ENCODE measurements at places on chromosomes 6 and 20.

DNA sequence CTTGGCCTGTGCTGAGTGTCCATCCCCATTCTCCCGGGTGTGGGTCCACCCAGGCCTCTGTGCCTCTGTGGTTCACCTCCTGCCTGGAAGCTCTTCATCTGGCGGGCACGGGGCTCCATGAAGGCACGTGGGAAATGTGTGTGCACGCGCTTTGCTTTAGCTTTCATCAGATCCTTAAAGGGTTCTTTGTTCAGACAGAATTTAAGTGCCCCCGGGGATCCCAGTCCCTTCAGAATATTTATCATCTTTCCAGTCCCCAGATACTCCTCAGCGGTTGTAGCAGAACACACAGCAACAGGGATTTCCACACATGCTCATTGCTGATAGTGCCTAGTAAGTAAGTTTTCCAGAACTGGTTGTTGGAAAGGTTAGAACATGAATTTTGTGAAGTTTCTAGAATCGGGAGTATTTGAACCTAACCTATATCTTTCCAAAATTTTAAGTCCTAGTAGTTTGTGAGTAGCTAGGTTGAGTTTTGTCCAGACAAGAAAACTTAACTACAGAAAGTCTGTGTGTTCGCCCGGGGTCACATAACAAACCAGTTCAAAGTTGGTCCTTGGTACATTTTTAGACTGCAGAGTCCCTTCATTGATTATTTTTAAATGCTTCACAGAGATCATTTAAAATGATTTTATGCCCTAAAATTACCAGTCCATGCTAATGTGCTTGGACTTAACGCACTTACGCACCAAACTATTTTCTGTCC is 67.7 kb downstream of the RPP40 start:
- no peak for DNase-seq

DNA sequence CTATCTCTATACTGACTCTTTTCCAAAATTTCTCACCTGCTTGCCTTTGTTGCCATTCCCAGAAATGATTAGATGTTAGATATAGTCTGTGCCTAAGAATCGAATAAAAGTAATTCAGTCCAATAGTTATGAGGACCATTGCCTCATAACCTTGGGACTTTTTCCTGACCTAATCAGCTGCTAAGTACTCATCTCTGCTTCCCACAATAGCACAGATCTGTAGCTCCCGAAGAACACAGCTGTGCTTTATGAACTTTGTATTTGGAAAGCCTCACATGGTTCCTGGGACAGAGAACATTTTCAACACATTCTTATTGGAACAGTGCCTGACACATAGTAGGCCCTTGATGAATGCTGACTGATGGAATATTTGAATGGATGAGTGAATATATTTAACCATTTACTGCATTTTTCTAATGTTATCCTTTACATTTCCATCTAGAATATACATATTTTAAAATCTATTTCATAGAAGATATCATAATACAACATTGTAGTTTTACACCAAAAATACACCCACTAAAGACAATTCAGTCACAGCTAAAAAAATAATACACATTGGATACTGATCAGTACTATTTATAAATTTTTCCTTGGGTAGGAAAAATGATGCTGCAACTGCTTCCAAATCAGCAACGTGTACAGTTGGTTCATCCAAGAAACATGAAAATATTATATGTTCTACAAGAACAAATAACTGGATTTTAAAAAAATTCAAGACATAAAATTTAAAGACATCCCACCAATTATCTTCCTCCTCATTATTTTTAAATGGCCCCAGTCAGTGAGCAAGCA is 53.9 kb downstream of the HS3ST5 start:
- DNase-seq, result no peak

- DNase-seq, result no peak
Measured at GRCh38 chr6:7165002-7165889, 57.5 kb downstream of the RREB1 start.

DNA sequence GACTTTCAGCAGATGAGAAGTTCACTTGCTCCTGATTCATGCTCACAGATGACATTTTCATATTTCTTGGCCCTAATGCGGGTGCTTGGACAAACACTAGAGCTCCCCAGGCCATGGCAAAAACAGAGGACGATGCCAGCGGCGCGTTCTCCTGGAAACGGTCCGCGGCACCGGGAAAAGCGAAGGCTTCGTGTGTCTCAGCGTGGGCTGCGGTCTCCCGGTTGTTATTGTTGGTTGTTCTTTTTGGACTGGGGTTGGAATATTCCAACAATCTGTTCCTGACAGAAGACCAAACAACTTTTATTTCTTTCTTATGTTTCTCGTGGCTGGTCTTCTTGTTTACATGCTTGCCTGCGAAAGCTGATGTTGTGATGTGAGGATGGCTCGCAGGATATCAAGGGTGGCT is 46.8 kb upstream of the NEDD9 start:
- DNase-seq, result no peak

- no peak for DNase-seq
Measured at GRCh38 chr20:21804802-21805201, 99.3 kb downstream of the PAX1 start.

- DNase-seq, result no peak
Measured at GRCh38 chr6:36955671-36956445, 1.3 kb downstream of the PI16 start.

DNA sequence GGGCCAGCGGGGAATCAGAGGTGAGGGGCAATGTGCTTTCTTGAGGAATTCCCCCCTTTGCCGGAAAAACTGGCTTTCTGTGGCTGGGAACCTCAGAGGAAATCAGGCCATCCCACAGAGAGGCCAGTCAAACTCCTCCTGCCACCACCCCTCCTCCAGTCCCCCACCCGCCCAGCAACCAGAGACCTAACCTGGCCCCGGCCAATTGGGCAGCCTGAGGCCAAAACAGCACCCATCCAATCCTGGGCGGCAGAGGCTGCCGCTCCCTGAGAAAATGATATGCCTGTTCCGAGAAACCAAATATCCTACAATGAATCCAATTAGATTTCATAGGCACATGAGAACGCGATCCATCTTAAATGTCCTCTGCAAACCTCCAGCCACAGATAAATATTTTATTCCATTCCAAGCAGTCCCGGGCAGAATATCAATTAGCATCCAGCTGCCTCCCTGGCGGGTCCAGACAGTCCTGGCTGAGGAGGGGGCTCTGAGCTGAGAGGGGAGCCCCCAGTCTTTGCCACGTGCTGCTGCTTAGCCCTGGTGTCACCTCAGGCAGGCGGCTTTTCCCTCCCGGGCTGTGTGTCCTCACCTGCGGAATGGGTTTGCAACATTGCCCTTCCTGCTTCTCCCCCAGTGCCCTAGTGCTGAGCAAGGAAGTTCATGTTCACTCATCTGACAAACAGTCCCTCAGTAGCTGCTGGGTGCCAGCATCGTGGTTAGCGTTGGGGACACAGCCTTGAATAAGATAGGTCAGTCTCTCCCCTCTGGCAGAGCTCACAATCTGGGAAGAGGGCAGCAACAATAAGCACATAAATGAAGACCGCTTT is 95.0 kb downstream of the DLGAP4 start:
- no peak for DNase-seq

GRCh38 chr6:105646391-105646867 is 243.5 kb upstream of the PREP start:
- DNase-seq, result peak; percentile 51

DNA sequence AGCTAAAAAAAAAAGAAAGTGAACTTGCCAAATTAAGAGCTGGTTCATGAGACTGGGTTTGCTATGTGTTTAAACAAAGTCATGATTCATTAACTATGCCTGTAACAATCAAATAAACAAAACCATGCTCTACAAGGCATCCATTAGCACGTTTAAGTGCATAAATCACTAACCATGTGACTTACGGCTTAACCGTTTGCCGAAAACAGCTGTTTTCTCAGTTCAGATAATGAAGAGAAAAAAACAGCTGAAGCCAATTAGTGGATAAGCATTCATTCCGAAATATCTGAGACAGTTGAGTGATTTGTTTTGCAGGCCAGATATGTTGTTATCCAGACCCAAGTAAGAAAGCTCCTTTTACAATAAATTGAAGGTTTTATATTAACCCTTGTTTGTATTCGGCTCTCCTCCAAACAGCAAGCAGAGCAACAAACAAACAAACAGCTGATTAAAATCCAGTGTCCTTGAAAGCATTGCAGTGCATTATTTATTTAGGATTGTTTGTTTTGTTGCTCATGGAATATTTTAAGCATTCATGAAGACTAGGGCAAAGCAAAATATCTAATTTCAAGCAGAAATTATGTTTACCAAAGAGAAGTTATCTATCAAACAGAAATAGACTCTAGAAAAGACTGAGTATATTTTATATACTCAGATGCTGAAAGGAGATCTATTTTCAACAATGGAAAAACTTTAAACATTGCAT is 343.5 kb downstream of the RFPL4B start:
- no peak for DNase-seq

- no peak for DNase-seq
Measured at GRCh38 chr20:13068336-13068735, 59.6 kb downstream of the SPTLC3 start.

- no peak for DNase-seq
Measured at GRCh38 chr6:27311806-27312145, 297 bp downstream of the POM121L2 start.

GRCh38 chr6:53979468-53980067 is 131.7 kb upstream of the MLIP start:
- DNase-seq, result peak; percentile 5

DNA sequence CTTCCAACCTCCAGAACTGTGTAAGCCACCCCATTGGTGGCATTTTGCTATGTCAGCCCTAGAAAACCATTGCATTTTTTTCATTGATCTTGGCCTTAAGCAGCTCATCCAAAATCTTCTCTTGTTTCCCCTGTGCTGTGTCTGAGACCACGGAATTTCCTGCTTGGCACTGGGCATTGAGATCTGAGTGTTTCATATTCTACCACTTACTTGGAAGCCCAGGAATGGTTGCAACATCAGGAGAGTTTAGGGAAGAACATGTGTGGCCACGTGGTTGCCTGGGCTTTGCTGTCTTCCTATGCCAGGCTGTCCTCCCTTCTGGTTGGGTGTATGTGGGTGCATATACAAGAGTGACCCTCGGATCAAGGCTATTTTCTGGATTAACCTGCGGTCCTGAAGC is 139.3 kb upstream of the PMEPA1 start:
- no peak for DNase-seq

DNA sequence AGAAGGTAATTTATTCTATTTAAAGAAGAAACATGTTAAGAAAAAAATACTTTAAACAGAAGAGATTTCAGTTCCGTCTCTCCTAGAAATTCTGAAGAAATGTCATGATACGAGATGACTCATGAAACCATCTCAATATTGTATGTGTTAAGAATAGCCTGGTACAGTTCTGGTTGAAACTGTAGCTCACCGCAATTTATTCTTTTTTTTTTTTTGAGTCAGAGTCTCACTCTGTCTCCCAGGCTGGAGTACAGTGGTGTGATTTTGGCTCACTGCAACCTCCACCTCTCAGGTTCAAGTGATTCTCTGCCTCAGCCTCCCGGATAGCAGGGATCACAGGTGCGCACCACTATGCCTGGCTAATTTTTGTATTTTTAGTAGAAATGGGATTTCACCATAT is 103.3 kb downstream of the ARHGAP18 start:
- DNase-seq, result peak; percentile 16

- DNase-seq, result no peak
Measured at GRCh38 chr6:147546501-147547368, 38.2 kb downstream of the SAMD5 start.

- no peak for DNase-seq
Measured at GRCh38 chr6:35392773-35393672, 50.7 kb downstream of the PPARD start.

DNA sequence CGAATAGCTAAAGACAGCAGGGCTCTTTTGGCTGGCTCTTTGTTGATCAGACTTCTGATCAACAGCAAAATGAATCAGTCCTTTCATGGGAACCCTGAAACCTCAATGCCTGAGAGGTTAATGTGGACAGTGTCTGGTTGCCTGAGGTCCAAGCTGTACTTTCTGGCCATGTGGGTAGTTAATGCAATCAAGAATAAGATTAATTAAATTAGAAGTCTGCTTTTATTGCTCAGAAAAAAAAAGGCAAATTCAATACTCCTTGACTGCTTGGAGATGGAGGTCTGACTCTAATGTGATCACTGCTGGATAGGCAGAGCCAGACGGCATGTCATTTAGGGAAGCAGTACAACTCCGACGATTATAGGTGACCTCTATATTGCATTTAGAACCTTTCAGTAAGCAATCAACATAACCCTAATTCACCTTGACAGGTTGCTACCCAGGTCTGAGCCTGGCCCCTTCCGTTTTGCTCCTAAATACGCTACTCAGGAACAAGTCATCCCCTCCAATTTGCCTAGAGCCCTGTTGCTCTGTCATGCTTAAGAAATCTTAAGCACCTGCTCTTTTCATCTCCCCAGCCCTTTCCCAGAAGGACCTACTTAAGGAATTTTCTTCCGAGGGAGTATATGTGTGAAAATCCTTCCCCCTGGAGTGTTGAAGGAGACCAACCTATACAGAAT is 370.0 kb upstream of the SPTLC3 start:
- DNase-seq, result no peak

- DNase-seq, result no peak
Measured at GRCh38 chr6:15266423-15266996, 20.6 kb downstream of the JARID2 start.

DNA sequence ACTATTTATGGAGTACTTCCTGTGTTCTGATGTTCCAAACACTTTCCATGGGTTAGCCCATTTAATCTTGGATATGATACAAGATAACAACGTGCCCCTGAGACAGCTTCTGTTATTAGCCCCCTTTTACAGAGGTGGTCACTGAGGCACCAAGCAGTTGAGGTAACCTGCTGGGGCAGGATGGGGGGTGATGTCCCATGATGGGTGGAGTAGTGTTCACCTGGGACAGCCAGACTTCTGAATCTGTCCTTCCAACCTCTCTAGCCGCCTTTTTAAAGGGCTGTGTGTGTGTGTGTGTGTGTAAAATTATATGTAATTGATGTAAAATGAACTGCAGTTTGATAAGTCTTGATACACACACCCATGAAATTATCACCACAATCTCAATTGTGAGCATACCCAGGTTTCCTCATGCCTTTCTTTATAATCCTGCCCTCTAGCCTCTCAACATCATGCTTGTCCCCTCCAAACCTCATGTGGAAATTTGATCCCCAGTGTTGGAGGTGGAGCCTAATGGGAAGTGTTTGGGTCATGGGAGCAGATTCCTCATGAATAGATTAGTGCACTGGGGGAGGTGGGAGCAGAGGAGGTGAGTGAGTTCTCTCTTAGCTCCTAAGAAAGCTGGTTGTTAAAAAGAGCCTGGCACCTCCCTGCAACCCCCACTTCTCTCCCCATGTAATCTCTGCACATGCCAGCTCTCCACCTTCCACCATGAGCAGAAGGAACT is 39.2 kb downstream of the PLAGL2 start:
- DNase-seq, result no peak

DNA sequence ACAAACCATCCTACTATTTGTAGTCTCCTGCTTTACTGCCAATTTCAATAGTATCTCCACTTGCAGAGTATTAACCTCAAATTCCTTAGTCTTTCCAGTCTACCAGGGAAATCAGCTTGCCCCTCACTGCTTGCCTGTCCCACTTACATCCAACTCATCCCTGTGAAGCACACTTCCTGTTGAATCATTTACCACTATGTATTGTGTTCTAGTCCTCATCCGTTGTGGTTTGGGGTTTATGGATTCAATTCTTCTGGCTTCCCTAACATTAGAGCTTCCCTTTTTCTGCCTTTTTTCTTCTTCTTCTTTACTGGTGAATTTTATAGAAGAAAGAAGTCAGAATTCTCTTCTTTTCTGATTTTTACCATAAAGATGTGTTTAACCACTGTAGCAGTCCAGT is 5.1 kb upstream of the TXLNB start:
- no peak for DNase-seq
